Hematopoietic multipotent progenitor cell treated with erythropoietin and hydrocortisone succinate and interleukin-3 and kit ligand, for 17 days (in vitro differentiated cells): ENCODE measurements at places on chromosomes 6 and 20.
A peak's percentile ranks its signal among the peaks of the same experiment; 100 is the strongest.

GRCh38 chr6:3458706-3459421 lies 2.0 kb upstream of the SLC22A23 start:
- no peak for DNase-seq

GRCh38 chr6:38671885-38672467 lies 31.0 kb downstream of the GLO1 start:
- peak; percentile 28 for DNase-seq

GRCh38 chr6:170347975-170348374 lies 41.4 kb downstream of the FAM120B start:
- DNase-seq: no peak

GRCh38 chr6:165716886-165717285 lies 53.8 kb upstream of the PDE10A start:
- no peak for DNase-seq

- no peak for DNase-seq
These were observed 18.2 kb upstream of the CEP85L start for GRCh38 chr6:118669561-118669960.

DNA sequence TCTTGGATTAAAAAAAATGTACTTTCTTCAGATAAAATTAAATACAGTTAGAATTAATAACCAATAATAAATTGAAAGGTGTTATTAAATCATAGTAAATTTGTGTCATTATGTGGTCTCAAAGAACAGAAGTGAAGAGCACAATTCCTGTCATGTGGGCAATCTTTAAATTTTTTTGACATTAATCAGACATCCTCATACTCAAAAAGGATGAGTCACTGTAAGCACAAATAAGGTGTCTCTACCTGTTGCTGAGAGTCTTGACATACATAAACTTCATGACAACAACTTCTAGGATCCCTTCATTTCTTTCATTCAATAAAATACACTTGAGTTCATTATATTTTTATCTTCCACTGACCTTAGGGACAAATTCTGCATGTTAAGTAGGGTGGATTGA lies 76.1 kb downstream of the SLC22A3 start:
- no peak for DNase-seq

DNA sequence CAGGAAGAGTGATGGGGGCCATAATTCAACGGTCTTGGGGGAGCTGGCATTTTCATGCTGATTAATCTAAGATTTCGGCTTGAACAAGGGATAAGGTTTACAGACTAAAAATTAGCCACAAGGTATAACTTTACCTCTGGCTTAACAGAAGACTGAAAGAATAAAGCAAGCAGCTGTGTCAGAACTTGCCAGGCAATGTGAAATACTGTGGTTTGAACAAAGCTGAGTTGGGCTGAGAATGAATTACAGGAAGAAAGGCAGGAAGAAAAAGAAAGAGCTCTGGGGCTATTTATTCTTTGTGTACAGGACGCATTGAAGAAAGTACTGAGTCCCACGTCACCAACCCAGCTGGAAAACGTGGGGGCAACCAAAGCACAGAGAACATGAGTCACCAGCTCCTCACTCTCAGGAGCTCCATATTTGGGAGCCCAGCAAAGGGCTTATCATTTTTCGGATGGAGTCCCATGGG lies 121.5 kb upstream of the NEDD9 start:
- DNase-seq: no peak

DNA sequence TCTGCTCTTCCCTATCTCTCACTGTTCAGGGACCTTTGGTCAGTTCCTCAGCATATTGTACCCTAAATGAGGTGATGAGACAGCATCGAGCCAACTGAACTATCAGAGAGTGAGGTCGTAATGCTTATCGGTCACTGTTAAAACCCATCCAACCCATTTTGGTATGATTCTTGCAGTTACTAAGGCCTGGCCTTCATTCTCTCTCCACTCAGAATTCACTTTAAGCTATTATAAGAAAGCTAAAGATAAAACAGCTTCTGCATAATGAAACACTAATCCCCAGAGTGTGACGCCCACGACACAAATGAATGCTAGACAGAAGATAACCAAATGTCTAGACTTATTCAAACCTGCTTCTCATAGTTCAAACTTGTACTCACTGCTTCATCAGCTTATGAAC lies 175.8 kb downstream of the GMPR start:
- DNase-seq: no peak

DNA sequence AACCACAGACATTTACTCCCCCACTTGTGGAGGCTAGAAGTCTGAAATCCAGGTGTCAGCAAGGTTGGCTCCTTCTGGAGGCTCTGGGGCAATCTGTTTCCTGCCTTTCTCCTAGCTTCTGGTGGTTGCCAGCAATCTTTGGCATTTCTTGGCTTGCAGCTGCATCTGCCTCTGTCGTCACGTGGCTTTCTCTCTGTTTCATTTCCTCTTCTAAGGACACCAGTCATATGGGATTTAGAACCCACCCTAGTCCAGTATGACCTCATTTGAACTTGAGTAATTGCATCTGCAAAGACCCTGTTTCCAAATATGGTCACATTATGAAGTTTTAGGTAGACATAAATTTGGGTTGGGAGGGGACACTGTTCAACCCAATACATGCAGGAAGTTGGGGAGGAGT lies 56.2 kb upstream of the EPB41L1 start:
- no peak for DNase-seq
